ENCODE measurements at places on chromosomes 13 and 19. TPM values are rescaled to one million over a fixed set of nuclear protein-coding genes. Genes with fewer than 3 reads are reported as not detected.

The DACH1 gene
- 104 TPM for polyA plus RNA-seq

The BST2 gene
- polyA plus RNA-seq, result 102 TPM

- no peak for DNase-seq
Measured at GRCh38 chr19:805600-806550, 8.6 kb downstream of the PTBP1 start.

DNA sequence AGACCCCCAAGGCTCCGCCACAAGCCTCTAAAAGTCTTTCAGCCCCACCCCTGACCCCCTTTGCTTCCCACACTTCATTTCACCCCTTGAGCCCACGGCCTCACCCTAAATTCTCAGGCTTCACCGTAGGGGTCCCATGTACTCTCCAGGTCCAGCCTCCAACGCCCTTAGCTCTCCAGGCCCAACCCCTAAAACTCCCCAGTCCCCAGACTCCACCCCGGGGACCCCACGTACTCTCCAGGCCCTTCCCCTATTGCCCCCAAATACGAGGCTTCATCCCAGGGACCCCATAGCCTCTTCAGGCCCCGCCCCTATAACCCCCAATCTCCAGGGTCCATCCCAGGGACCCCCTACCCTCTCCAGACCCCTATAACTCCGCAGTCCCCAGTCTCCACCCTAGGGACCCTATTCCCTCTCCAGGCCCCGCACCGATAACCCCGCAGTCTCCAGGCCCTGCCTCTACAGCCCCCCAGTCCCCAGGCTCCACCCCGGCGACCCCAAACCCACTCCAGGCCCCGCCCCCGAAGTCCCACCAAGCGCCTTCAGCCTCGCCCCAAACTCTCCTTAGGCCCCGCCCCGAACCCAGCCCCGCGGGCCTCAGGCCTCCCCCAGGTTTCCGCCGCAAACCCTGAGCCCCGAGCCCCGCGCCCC is 619 bp downstream of the MED16 start:
- DNase-seq, result no peak

DNA sequence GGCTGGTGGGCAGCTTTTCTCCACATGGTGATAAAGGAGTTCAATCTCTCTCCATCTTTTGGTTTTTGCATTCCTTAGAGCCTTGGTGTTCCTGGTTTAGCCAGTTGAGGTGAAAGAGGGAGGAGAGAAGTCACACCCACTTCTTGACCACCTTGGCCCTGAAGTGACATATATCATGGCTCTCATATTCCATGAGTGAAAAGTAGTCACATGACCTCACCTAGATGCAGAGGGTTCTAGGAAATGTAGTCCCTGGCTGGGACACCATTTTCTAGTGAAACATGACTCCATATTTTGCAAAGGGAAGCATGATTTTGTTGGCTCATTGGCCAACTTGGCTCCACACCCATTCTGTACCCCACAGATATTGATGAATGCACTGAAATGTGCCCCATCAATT is 16.1 kb downstream of the ADGRE1 start:
- DNase-seq, result no peak

DNA sequence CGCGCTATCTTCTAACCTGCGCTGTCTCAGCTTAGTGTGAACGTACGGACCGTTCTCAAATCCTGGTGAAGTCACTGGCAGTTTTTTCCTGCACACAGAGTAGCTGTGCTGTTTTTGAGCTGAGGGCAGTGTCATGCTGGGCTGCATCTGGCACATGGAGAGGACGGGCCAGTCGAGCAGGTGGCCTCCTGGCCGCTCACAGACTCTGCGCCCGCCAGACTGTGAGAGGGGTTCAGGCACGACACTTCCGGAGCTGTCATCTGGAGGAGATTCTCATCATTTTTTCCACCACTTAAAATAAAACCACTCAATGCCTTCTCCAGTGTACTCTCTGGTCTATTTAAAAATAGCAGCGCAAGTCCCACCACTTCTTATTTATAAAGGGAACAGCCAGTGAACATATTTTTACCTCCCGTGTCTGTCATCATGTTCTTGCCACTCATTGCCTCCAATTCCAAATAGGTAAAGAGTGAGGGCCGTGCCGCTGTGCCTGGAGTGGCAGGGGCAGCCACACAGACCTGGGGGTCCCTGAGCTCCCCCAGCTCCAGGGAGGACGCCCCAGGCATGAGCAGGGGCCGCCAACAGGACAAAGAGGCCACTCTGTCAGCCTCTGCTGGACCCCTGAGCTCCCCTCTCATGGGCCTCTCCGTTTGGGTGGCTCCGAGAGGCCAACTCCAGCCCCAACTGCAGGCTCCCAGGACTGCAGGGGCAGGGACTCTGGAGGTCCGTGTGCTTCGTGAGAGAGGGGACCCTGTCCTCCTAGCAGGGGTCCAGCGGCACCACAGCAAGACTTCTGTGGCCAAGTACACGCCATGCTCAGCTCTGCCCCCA is 36.9 kb upstream of the GRTP1 start:
- no peak for DNase-seq

The ACP7 gene
- 0.76 TPM for polyA plus RNA-seq

Measured in right renal cortex interstitium (tissue), 3 donors.